ENCODE measurements at places on chromosomes 16 and 17.

GRCh38 chr16:17469011-17469740 is 1.6 kb downstream of the XYLT1 start:
- DNase-seq, result no peak

- DNase-seq, result no peak
These were observed 23.6 kb downstream of the CLEC16A start for GRCh38 chr16:10967986-10968385.

GRCh38 chr17:78121801-78122215 is 6.7 kb downstream of the TMC6 start:
- DNase-seq, result no peak

- DNase-seq, result no peak
These were observed 11.5 kb downstream of the COX10 start for GRCh38 chr17:14080847-14081251.

DNA sequence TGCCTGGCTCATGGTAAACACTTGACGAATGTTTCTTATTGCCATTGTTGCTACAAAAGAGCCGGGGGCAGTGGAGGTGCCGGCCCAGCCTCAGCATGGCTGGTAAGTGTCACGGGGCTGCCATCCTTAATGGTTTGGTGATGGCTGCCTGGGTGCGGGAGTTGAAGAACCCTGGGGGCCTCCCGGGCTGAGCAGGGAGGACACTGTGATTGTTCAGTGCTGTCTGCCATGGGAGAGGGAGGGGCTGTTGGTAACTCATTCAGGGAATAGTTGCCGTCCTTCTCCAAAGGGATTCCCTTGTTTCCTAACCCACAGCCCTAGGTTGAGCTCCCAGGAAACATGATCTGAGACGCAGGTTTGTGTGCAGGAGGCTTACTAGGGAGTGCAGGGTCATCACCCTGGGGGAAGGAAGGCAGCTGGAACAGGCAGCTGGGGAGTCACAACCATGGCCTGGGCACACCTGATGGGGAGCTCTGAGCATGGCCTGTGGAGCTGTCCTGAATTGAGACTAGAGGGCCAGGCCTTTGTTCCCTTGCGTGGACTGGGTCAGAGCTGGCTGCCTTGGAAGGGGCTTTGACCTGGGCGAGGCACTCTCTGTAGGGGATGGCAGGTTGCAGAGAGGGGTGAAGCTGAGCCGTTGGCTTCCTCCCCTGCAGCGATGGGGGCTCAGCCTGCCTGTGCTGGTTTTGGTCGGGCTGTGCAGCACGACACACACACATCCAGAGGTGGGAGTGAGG is 85.7 kb downstream of the PLCG2 start:
- no peak for DNase-seq

DNA sequence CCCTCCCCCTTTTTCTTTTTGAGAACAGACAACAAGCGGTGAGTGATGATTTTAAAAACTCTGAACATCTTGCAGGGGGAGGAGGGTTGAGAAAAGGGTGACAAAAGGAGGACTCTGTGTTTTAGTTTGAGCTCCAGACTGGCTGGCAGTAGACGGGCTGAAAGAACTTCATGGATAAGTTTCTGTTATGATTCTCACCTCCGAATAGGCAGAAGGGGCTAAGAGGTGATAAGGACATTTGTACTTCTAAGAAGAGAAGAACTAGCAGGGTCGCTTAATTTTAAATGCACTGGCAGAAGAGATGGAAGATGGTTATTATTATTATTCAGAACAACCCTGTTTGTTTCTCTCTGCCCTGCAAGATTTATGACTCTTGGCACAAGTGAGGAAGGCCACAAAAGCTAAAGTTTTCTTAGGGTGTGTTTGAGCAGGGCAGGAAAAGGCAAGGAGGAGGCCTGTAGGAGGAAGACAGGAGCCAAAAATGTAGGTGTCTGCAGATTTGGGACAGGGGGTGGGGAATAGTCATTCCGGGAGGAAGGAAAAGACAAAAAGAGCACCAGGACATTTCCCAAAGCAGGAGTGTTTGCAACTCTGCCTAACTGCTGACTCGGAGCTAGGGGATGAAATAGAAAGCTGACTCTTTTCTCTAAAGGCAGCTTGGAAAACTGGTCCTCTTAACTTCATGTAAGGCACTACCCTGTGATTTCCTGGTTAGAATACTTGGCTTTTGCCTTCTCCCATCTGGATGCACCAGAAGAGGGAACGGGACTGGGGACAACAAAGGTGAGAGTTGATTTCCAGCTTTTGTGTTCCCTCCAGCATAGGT is 11.9 kb upstream of the HOXB2 start:
- no peak for DNase-seq

- DNase-seq, result no peak
These were observed 484.7 kb downstream of the NPIPA7 start for GRCh38 chr16:16863672-16864071.

DNA sequence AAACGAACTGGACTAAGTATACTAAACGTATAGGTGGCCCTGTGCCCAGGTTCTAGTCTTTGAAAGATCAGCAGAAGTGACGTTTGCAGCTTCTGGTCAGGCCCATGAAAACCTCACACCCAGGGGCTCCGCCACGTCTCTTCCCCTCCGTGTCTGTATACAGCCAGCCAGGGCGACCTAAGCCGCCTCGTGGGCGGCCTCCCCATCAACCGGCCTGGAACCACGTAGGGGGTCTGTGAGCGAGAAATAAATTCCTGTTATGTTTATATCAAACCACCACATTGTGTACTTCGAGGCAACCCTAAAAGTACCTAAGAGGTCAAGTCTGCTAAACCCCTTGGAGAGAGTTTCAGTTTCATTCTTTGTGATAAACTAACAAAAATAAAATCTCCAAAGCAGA is 6.8 kb downstream of the TK1 start:
- DNase-seq, result no peak

GRCh38 chr17:77892469-77893143 is 65.9 kb upstream of the TNRC6C start:
- peak; percentile 65 for DNase-seq

- DNase-seq, result no peak
These were observed 19.7 kb upstream of the C17orf107 start for GRCh38 chr17:4879601-4880000.

DNA sequence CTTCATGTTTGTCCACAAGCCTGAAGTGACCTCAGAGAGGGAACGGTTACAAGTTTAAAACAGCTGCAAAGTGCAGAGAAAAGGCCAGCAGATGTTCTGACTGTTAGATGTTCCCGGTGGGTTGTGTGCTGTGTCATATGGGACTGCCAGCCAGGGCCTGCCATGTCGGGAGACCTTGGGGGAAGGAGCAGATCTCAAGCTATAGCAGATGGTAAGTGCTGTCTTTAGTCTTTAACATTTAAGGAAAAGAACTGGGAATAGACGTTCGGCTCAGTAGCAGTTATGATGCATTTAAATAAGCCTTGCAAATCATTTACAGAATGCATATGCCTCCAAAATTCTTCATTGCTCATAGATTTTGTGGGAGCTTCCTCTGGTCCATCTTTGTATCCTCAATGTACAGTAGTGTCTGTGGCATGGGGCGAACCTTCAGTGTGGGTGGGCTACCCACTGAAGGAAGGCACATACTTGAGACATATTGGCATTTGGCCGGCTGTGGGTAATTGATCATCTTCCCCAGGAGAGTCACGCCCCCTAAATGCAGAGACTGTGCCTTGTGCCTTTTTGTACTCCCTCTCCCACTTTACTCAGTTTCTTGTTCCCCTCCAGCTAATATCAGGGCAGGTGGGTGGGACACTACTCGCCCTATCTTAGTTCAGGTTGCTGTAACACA is 131.9 kb downstream of the NPIPB5 start:
- no peak for DNase-seq

DNA sequence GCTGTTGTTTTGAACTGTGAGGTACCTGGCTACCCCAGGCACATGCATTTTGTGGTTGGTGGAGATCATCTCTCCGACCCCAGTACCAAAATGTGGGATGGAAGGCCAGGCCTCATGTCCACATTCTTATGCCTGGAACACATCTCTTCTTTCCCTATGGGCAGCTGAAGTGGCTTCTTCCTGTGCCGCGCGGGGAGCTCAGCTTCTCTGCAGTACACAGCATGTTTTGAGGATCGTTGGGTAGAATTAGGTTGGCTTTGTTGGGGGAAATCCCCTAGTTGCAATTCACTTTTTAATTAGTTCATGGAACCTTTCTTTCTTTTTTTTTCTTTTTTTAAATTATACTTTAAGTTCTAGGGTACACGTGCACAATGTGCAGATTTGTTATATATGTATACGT is 242.1 kb downstream of the MSI2 start:
- DNase-seq, result no peak

- no peak for DNase-seq
These were observed 218 bp downstream of the TNRC6C start for GRCh38 chr17:77958716-77959125.

DNA sequence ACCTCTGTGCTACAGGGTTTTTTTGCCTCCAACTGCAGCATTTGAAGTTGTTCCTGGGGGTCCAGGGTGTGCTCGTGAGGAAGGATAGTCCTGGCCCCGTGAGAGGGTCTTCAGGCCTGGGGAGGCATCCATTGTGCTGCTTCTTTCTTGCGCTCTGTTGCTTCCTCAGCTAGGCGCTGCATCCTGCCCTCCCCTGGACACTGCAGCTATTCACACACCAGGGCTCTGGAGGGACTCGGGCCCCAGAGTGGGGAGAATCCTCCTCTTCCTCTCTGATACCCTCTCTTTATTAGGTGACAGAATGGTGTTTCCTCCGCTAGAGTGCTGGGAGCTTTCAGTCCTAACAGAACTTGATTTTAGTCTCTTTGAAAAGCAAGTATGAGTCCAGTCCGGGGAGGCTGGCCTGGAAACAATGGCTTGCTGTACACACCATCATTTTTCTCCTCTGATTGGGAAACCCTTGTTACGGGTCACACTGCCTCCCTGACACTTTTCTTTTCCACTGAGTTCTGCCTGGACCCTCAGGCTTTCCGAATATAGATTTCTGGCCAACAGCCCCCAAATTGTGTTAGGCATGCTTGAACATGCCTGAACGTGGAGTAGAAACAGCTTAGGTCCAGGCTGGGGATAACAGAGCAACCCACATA is 81.4 kb upstream of the ELAC2 start:
- DNase-seq, result peak; percentile 20

- DNase-seq, result no peak
These were observed 231.0 kb downstream of the RBFOX3 start for GRCh38 chr17:79379700-79380445.

DNA sequence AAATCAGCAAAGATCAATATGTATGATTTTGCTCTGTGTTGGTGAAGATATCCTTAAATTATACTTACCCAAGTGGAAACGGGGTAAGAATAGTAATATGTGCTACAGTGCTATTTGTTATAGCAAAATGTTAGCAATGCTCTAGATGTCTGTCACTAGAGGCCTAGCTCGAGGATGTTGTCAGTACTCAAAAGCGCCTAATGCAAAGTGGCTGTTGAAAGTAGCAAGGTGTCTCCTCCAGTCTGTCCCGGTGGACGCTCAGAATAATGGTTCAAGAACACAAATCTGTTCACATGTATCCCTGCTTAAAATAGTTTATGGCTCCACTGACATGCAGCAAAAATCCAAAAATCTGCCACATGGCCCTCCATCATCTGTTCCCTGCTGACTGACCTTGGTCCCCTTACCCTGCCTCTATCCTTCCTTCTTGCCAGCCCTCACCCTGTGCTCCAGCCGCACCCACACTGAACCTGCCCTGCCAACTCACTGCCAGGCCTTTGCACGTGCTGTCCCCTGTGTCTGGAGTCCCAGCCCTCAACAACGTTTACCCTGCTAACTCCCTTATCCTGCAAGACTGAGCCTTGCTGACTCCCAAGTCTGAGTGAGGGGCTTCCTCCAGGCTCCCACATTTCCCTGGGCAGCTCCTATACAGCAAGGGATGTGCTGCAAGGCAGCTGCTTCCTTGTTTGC is 9.6 kb upstream of the RNF112 start:
- no peak for DNase-seq

GRCh38 chr17:77304051-77304745 is 163.4 kb downstream of the SEC14L1 start:
- DNase-seq, result no peak

DNA sequence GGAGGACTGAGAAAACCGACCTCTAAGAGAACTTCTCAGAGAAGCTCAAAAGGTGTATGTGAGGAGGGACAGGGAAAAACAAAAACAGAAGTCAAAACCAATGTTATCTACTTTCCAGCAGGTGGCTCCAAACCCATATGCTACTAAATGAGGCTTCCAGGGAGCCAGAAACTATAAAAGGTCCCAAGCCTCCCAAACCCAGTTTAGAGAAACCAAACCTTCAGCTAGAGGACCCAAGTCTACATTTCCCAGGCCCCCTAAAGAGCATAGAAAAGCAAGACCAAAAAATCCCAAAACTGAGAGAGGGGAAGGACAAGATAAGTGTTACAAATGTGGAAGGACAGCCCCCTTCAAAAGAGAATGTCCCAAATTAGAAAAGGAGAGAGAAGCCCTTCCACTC is 3.7 kb downstream of the HPR start:
- DNase-seq, result no peak

DNA sequence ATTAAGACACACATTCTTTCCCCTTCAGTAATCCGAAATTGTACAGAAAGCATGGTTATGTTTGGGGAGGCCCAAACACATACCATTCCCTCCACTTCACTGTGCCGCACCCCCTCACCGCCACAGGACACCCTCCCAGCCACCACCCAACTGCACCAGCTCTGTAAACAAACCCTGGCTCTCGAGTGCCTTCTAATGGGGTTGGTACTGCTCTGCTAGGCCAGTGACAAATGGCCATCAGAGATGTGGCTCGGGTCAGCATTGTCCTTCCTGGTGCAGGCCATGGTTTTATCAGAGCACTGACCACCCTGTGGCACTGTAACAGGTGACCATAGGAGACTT is 24.0 kb upstream of the SREBF1 start:
- DNase-seq, result no peak

All from neural crest cell (in vitro differentiated cells).